ENCODE measurements at places on chromosomes 13 and 19. TPM values are rescaled to one million over a fixed set of nuclear protein-coding genes. Genes with fewer than 3 reads are reported as not detected.

DNA sequence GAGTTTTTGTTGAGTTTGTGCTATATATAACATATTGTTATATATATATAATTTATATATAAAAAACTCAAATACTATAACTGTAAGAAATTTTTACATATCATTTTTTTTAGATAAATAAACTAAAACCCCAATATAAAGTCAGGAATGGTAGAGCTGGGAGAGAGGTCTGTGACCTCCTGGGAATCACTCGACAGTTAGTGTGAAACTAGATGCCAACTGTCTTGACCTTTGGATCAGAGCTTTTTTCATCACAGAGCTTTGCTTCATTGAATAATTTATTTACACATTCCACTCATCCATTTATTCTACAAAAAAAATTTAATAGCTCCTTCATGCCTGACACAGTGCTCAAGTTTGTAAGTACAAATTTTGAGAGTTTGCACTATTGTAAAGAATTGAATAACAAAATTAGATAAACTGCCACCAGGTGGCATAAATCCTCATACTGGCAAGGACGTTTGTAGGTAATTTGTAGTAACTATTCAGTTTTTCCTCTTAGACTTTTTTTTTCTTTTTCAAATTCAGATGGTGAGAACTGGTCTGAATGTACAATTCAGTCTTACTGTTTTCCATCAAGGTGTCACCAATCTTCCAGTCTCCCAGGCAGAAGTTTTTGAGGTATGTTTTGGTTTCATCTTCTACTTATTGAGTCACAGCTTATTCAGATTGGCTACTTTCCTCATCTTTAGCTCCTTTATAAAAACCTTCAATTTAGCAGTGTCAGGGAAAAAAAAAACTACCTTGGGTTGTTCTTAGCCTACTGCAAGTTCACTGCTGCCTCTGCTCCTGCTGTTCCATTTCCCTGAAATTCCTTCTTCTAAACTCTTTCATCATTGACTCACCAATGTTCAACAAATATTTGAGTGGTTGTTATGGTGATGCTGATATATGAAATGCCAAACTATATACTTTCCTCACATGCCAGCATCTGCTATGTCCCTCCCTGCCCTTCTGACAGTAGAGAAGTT, 28.7 kb downstream of the LACC1 start:
- DNase-seq: no peak
- H3K27ac ChIP-seq: no peak overlapping the region
- no peaks in the 10 kb centered on the region for H3K27me3 ChIP-seq
- H3K36me3 ChIP-seq: no peaks in the 10 kb centered on the region
- H3K4me1 ChIP-seq: peaks cover 7% of the 10 kb centered on the region

- no peak overlapping the region for H3K4me3 ChIP-seq
- no peaks in the 10 kb centered on the region for H3K36me3 ChIP-seq
- no peak overlapping the region for H3K27ac ChIP-seq
- no peaks in the 10 kb centered on the region for H3K27me3 ChIP-seq
- H3K4me1 ChIP-seq: no peaks in the 10 kb centered on the region
- DNase-seq: no peak
These were observed 161.1 kb downstream of the LACC1 start for GRCh38 chr13:44040818-44041100.

The B3GNT3 gene
- polyA plus RNA-seq: not detected

GRCh38 chr19:52963247-52963618, 552 bp upstream of the ZNF816 start:
- no peak for DNase-seq
- no peaks in the 10 kb centered on the region for H3K4me1 ChIP-seq
- H3K27ac ChIP-seq: peak overlapping the region; percentile 75
- peak overlapping the region; percentile 59 for H3K4me3 ChIP-seq
- H3K27me3 ChIP-seq: no peaks in the 10 kb centered on the region

The C2CD4C gene
- 1.4 TPM for polyA plus RNA-seq

The TMEM150B gene
- polyA plus RNA-seq: 0.79 TPM

DNA sequence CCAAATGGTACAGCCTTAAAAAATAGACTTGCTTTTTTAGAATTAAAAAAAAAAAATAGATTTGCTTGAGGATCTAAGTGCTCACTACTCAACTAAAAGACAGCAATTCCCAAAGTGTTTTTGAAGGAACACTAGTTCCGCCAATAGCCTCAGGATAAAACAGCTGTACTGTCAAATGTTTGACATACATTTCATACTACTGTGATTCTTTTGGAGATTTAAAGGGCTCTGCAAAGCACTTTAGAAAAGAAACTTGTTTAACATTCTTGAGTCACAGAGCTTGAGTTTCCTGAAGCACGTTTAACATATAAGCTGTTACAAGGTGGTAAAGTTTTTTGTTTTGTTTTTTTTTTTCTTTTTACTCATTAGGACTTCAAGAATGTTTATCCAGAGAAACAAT, 23.1 kb upstream of the KLF5 start:
- H3K27ac ChIP-seq: no peak overlapping the region
- no peaks in the 10 kb centered on the region for H3K36me3 ChIP-seq
- H3K27me3 ChIP-seq: no peaks in the 10 kb centered on the region
- no peaks in the 10 kb centered on the region for H3K4me1 ChIP-seq
- no peak overlapping the region for H3K4me3 ChIP-seq

DNA sequence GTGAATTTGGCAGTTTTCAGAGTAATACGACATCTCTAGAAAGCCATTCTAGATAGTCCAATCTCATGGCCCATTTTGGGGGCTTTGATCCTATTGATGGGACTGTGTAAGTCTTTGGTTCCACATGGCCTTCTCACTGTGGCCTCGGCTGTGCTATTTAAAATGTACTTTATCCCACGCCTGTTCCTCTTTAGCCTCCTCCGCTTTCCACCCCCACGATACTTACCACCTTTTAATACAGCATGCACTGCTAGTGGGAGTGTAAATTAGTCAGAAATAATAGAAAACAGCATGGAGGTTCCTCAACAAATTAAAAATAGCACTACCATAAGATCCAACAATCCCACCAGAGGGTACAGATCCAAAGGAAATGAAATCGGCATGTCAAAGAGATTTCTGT, 28.3 kb upstream of the CEBPG start:
- no peak for DNase-seq
- no peaks in the 10 kb centered on the region for H3K4me1 ChIP-seq
- H3K4me3 ChIP-seq: no peak overlapping the region
- no peak overlapping the region for H3K27ac ChIP-seq
- H3K36me3 ChIP-seq: no peaks in the 10 kb centered on the region
- peaks cover 14% of the 10 kb centered on the region for H3K27me3 ChIP-seq

DNA sequence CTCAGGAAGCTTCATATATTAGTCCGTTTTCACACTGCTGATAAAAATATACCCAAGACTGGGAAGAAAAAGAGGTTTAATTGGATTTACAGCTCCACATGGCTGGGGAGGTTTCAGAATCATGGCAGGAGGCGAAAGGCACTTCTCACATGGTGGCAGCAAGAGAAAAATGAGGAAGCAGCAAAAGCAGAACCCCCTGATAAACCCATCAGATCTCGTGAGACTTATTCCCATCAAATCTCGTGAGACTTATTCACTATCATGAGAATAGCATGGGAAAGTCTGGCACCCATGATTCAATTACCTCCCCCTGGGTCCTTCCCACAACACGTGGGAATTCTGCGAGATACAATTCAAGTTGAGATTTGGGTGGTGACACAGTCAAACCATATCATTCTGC, 23.1 kb downstream of the FLT3 start:
- no peak overlapping the region for H3K27ac ChIP-seq
- no peaks in the 10 kb centered on the region for H3K36me3 ChIP-seq
- no peak overlapping the region for H3K4me3 ChIP-seq

Data from heart left ventricle (tissue), 16 donors.